ENCODE measurements at places on chromosomes 1 and 21.

DNA sequence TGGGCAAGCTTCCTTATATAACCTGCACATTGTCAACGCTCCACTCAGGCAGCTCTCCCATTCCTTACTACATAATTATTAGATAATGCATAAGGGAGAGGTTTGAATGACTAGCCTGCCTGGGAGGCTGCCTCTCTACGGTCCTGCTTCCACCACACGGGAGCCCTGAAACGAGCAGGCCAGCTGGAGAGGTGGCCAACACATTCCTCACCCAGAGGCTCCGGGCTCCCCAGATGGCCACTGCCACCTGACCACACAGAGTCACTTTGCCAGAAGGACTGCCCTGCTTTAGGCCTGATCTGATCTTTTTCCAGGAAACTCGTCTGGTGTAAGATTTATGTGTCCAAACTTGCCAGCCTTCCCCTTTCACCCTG, 27.9 kb downstream of the HIVEP3 start:
- no peak for DNase-seq

DNA sequence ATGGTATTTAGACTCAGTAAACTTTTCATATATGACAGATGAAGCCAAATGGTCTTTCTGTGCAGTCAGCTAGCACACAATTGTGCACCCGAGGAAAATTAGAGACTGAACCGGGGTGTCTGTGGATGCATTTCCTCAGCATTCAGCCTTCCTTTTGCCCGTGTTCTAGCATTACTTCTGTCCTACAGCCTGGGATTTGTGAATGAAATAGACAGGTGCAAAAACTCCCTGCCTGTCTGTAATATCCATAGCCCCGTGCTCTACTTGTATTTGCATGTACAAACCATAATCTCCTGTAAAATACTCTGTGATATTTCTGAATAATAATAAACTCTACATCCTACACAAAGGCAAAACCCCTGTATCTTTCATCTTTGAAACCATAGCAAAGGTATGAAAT, 64.8 kb upstream of the LGALS8 start:
- no peak for DNase-seq

DNA sequence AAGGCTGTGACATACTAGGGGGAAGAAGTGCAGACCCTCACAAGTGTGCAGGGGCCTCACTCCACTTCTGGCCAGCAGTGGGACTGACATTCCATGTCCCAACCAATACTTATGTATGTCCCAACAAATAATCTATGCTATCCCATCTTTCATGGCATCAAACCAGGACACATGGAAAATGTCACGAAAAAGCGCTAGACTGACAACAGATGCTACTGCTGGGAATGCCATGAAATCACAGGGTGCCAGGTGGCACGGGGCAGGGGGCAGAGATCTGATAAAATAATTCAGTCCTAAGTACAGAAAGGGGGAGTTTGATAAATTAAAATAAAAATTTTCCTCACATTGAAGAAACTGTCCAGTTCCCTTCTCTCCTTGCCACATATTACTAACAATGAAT, 27.6 kb upstream of the BCAS2 start:
- no peak for DNase-seq

GRCh38 chr1:87331365-87332241, 2.9 kb downstream of the LMO4 start:
- peak; percentile 53 for DNase-seq

- DNase-seq = no peak
Observed at GRCh38 chr21:33825915-33826314, 89.7 kb downstream of the ATP5PO start.

- DNase-seq = no peak
Observed at GRCh38 chr1:56289260-56289659, 290.1 kb downstream of the PLPP3 start.

DNA sequence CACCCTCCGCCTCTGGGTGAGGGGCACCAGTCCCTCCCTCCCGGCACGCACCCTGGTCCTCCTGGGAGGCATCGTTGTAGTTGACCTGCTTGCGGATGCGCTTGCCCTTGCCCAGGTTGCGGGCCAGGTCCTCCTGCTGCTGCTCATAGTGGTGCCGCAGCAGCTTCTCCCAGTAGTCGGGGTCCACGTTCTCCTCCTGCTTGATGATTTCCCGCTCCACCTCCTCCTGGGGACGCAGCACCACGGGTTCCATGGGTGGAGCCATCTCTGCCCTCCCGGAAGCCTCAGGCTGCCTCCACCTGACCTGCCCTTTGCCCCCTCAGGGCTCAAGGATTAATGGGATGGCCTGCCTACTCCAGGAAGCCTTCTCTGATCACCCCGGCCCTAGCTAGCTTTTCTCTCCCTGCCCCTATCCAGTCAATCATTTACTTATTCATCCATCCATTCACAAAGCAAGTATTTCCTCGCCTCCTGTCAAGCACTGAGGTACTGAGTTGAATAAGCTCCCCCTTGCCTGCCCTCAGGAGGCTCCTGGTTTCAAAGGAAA, 53.5 kb downstream of the CHD5 start:
- DNase-seq = no peak

DNA sequence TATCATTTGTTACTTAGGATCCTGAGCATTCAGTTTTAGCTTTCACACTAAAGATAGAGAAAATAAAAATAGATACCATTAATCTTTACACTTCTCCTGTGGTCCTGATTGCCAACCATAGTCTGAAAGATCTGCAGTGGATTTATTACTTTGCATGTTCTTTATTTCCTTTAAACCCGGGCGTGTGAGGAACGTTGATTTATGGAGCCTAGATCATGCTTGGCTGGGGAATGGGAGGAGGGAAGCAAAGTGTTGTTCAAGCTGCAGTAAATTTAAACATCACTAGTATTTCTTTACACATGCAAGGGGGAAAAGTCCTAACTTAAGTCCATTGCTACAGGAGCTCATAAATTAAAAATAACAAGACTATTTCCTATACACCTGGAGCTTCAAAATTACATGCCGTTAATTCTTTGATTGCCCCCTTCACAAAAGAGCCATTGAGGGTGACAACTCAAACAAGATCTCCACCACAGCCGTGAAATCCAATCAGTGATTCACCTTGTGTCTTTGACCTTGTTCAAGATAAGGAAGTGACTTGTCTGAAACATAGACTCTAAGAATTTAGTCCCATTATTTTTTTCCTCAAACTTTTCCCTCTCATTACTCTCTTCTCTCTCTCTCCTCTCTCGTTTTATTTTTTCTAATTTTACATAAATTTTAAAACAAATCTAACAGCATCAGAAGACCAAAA, 282.7 kb downstream of the KIF26B start:
- DNase-seq = no peak

GRCh38 chr1:220045356-220046051, 801 bp downstream of the EPRS1 start:
- DNase-seq = peak; percentile 25

DNA sequence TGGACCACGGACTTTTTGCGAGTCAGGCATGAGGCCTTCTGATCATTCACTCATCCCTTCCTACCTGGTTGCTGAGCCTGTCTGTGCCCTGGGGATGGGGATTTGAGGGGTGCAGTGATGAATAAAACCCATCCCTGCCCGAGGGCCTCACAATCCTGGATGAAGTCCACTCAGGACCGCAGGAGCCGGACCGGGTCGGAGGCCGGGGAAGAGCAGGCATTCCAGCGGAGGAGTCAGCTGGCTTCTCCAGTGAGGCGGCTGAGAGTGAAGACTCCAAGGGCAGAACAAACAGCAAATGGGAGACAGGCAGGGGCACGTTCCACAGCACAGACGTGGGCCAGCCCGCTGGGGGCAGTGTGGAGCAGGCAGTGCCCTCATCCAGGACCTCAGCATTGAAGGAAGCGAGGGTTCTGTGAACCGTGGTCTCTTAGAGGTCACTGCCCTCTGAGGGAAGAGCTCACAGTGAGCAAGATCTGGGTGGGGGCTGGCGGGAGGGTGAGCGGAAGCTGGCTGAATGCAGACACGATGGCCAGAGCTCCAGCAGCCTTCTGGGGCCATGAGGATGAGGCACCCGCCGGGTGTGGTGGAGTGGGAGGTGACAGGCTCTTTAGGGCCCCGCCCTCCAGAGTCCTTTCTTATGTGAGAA, 10.9 kb upstream of the LRRC3 start:
- peak; percentile 12 for DNase-seq

DNA sequence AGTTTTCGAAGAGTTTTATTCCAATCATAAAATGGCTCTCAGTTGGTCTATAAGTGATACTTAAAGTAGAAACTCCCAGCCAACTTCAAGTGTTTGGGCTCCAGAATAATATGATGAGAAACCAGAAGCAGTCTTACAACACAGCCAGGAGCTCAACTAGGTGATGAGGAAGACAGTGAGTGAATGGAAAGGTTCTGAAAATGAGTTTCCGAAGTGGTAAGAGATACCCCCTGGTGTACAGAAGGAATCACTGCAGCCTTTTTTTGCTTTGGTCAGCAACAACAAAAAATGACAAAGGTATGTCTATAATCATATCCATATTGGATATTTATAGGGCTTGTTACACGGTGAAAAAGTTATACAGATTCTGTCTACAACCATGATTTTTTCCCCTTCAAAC, 16.5 kb downstream of the KRTAP19-1 start:
- no peak for DNase-seq

GRCh38 chr1:41739061-41739955, 179.4 kb downstream of the HIVEP3 start:
- DNase-seq = peak; percentile 93

GRCh38 chr1:2080884-2081283, 30.7 kb downstream of the PRKCZ start:
- no peak for DNase-seq

- peak; percentile 24 for DNase-seq
Observed at GRCh38 chr1:67753776-67754525, 69.0 kb downstream of the GADD45A start.

GRCh38 chr21:32260130-32260529, 18.7 kb downstream of the MIS18A start:
- no peak for DNase-seq

GRCh38 chr1:99363531-99363930, 99.2 kb downstream of the PLPPR4 start:
- DNase-seq = no peak

DNA sequence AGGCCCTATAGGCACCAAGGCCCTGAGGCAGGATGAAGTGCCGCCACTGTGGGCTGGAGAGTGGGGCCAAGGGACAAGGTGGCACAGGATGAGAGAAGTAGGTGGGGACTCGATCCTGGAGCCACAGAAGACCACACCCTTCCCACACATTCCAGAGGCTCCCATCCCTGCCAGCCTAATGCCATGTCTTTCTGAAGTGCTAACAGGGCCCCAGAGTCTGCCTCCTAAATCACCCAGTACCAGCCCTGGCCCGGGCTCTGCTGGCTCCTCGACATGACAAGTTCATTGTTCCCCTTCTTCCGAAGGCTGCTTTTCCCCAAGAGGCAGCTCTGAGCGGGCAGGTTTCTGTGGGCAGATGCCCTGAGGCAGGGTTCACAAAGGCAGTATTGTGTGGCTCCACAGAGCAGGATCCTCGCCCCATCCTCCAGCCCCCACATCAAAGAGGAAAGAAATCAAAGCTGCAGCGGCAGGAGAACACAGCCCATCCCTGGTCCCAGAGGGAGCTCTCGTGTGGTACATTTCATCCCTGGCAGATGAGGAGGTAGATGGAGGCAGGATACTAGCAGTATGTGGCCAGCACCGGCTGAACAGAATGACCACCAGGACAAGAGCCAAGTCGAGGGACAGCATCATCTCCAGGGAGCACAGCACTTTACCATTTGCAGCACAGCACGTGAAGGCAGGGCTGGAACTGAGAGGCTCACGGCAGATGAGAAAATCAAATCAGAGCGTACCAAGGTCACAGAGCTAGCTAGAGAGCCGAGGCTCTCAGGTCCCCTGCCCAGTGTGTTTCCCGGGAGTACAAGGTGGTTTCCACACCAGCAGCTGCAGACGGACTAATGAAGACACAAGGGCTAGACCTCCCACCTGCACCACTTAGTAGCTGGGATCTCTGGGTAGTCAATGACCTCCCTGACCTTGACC, 64.8 kb downstream of the SYF2 start:
- DNase-seq = no peak

- no peak for DNase-seq
Observed at GRCh38 chr21:39141502-39141901, 41.7 kb downstream of the PSMG1 start.

- no peak for DNase-seq
Observed at GRCh38 chr1:117638759-117639158, 32.9 kb downstream of the TENT5C start.

DNA sequence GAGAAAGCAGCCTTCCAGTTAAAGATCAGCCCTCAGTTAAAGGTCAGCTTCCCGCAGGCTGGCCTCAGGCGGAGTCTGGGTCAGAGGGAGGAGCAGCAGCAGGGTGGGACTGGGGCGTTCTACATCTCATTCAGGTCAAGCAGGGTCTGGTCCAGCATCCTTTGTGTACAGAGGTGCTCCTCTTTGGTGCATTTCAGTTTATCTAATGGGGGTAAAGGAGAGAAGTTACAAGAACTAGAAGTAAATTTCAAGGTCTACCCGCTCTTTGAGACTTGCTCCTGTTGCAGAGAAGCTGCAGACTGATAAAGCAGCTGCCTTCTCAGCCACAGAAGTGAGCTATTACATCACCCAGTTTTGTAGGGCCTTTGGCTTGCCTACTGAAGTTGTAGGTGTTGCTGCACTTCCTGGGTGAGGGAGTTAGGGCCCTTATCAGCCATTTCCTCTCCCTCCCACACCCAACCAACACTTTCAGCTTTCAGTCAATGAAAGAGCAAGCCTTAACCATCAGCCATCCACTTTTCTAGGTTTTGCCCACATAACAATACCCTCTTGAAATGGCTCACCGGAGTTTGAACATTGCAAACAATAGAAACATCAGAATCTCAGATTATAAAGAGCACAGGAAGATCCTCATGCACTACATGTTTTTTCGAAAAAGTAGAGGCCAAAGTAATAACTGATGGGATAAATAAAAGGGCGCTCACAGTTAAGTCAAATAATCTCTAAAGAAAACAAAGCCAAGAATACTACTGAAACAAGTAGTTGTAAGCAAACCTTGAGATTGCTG, 2.8 kb upstream of the NUP210L start:
- peak; percentile 60 for DNase-seq

DNA sequence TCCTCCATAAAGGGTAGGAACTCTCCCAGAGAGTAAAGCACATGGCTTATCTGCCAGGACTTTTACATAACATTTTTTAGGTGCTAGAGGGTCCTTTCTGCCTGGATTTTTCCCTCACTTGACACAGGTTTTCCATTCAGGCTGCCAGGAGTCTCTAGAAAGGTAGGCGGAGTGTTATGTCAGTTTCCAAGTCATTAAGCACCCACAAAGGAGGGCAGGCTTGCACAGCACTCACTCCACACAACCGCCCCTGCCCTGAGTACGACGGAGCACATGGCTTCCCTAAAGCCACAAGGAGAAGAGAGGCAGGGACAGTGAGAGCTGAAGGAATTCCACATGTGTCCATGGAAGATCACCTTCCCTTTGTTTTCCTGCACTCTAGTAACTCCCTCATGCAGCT, 55.7 kb downstream of the CAPZB start:
- DNase-seq = no peak

DNA sequence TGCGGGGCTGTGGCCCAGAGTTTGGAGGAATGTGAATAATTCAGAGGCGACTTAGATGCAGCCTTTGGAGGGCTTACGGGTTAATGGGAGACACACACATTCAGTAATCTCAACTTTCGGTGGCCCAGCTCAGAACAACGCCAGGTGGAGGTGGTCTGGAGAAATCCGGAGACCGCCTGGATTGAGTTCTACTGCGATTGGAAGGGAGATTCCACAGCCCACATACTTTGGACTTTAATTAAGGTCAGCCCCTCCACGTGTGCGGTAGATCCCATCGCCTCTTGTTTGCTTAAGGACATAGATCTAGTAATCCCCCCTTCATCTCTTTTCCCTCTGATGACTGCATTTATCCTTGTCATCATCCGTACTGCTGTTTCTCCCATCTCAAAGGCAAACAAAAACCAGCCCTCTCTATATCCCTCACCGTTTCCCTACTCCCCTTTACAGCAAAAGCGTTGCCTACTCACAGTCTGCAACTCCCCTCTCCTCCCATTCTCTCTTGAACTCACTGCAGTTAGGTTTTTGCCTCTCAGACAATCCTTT, 720 bp upstream of the BSDC1 start:
- no peak for DNase-seq

All from activated CD4-positive, alpha-beta T cell treated with anti-CD3 and anti-CD28 coated beads, Interleukin-2, amount 50 U/mL, for 48 hours (primary cell).